ENCODE measurements at places on chromosomes 7 and 10.

- no peak for DNase-seq
Observed at GRCh38 chr10:82092111-82092510, 217.1 kb downstream of the NRG3 start.

DNA sequence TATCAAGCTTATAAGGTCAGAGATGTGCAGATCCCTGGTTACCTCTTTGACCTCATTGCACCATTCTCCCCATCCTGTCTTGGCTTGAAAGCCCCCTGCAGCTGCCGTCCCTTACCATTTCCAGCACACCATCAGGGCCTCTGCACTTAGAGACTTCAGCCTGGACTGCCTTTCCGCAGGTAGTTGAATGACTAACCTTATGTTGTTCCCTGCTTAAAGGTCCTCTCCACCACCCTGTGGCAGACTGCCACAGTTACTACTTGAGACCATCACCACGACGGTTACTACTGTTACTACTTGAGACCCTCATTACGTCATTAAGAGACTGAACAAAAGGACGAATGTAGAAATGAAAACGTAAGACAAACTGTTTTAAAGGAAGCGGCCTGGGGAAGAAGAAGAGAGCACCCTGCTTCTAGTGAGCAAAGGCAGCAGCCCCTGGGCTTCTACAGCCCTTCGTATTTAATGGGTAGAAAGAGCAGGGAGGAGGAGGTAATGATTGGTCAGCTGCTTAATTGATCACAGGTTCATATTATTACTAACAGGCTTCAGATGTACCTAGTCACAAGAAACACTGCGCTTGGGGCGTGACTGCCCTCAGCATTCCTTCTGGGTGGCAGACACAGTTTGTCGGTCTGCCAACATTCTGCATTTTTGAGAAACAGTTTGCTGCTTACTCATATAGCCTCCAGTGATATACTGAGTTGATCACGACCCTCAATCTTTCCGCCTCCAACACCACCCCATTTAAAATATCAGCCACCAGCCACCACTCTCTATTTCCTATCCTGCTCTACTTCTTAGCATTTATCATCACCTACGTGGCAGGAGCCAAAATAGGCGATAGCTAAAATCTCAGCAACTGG, 74.1 kb upstream of the PARD3 start:
- DNase-seq, result no peak

GRCh38 chr7:123783820-123784219, 35.0 kb upstream of the WASL start:
- no peak for DNase-seq

- DNase-seq, result peak; percentile 42
Observed at GRCh38 chr7:105387508-105388355, 989 bp downstream of the SRPK2 start.

- DNase-seq, result no peak
Observed at GRCh38 chr10:5904227-5904626, 14.2 kb downstream of the FBH1 start.

DNA sequence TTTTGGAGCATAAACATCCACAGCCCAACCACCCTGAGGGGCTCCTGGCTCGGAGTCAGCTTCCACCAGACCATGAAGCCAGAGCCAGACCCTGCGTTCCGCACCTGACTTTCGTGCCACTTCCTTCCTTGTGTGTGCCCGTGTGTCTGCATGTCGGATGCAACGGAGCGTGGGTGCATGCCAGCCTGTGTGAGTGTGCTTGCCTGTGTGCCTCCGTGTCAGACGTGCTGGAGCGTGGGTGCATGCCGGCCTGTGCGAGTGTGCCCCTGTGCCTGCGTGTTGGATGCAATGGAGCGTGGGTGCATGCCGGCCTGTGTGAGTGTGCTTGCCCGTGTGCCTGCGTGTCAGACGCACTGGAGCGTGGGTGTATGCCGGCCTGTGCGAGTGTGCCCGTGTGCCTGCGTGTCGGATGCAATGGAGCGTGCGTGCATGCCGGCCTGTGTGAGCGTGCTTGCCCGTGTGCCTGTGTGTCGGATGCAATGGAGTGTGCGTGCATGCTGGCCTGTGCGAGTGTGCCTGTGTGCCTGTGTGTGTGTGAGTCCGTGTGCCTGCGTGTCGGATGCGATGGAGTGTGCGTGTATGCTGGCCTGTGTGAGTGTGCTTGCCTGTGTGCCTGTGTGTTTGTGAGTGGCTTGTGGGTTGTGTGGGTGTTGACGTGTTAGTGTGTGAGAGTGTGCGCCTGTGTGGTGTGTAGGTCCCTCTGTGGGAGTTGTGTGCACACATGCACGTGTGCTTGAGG, 28.1 kb upstream of the KNDC1 start:
- no peak for DNase-seq

- peak; percentile 97 for DNase-seq
Observed at GRCh38 chr7:40221836-40222235, 87.0 kb downstream of the SUGCT start.

DNA sequence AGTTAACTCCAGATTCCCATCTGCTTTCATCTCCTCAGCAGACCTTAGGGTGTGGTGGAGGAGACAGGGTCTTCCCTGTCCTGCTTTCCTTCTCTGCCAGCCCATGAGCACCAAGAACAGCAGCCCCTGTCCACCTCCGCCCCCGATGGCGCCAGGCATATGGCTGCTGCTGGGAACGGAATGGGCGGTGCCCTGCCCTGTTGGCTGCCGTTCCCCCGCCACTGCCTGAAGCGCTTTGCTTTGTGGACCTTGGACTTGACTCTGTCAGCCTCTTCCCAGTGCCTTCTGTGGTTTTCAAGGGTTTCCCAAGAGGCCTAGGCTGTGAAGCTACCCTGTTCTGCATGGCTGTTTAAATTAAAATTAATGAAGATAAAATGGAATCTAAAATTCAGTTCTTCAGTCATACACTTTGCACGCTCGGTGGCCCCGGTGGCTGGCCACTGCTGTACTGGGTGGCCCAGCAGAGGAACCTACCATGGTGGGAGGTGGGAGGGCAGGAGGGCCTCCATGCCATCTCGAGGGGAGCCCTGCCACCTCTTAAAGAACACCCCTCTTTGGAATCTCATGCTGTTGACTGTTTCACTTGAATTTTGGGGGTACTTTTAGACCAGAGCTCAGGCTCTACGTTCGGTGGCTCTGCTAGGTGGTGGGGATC, 78.7 kb downstream of the NKX6-2 start:
- no peak for DNase-seq

GRCh38 chr7:7671361-7671760, 30.8 kb downstream of the UMAD1 start:
- DNase-seq, result no peak

- DNase-seq, result no peak
Observed at GRCh38 chr7:14001139-14001538, 11.7 kb upstream of the ETV1 start.

GRCh38 chr10:20672741-20673140, 224.4 kb downstream of the NEBL start:
- no peak for DNase-seq

DNA sequence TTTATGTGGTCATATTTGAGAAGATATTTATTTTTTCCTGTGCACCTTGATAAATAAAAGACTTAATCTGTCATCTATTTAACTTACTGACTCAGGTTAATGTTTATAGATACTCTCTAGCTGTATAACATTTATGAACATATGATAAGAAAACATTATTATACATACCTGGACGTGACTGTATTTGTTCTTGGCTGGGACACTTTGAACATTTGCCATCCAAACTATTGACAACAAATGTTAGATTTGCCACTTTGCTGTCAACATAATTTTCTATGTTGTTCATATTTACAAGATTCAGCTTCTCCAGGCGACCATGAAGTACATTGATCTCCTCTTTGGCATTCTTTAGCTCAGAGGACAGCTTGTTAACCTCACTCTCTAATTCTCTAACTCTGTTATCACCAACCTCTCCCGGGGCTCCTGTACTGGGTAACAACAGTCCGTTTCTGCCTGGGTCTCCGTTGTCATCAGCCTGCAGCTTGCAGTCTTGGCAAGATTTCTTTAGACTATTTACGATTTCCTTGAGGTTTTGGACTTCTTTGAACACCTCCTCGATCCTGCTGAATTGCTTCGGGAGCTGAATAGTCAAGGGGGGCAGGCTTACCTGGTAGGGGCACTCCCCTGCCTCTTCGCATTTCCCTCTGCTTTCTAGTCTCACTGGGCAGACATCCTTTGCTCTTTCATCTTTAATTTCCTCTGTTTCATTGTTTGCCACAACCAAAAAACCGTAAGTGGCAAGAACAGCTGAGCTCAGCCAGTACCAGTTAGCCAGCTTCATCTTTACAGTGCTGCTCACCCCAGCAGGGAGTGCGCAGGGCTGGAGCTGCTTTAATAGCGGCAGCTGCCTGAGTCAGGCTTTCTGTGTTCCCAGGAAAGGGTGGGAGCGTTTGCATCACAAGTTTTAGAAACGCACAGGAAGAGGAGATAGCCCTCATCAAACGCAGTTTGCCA, at the start of gene FGL2:
Gene FGL2 (minus strand): TSS at position 807 of the 954 bp plus-strand sequence. CDS start 26 bp downstream, at position 781.
- peak; percentile 72 for DNase-seq

- no peak for DNase-seq
Observed at GRCh38 chr10:127207081-127207480, 10.7 kb upstream of the INSYN2A start.

DNA sequence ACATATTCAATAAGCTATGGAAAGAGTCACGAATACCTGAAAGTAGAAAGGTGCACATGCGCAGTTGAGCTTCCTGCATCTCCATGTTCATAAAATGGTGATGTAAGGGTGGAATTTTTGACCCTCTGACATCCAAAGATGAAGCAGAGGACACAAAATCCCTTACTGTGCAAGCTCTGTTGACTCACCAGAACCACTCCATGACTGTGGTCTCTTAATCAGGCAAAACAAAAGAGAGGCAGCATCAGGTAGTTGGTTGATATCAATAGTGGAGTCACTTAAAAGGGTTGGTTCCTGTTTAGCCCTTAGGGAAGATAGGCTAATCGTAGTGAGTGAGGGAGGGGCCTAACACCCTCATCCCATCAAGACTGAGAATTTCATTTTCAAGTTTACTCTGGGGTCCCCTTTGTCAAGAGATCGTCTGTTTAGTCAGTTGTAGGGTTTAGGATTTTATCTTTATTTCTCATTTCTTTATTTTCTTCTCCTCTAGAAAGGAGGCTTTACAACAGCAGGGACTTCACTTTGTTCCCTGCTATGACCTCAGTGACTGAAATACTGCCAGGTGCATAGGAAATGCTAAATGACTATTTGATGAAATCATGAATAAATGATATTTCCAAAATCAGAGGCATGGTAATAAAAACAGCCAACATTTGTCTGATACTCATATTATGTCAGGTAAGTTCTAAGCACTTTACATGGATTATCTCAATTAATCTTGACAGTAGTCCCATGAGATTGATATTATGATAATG, 98.1 kb downstream of the CD36 start:
- DNase-seq, result no peak

DNA sequence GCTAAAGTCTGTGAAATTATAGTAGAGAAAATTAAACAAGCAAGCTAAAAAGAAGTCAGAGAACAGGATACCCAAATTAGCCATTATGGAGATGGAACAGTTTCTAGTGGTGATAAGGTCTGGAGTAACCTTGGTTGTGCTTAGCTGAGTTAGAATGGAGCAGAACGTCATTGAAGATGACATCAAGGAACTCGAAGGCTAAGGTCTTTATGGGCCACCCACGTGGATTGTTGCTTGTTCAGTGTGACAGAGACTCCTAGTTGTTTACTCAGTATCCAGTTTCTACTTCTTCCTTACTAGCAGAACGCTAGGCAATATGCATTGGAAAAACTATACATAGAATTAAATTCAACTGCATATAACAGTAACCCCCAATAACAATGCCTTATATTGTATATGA, 39.7 kb downstream of the AHCYL2 start:
- no peak for DNase-seq

- no peak for DNase-seq
Observed at GRCh38 chr10:84406561-84406960, 78.2 kb downstream of the CCSER2 start.

DNA sequence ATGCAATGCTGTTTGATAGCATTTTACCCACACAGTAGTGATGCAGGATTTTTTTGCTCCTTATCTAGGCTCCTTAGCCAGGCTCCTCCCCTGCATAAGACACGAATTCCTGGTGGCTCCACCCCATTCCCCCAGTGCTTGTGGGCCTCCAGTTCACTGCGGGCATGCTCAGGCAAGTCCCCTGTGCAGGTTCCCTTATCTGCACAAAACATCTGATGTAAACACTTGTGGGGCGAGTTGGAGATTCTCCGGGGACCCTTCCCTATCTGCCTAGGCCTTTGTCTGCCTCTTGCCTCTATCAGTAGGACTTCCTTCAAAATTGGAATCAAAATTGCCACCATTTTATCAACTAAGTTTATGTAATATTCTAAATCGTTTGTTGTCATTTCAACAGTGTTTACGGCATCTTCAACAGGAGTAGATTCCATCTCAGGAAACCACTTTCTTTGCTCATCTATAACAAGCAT, 5.4 kb upstream of the STK17A start:
- DNase-seq, result no peak

- DNase-seq, result no peak
Observed at GRCh38 chr7:95897557-95898251, 125.3 kb downstream of the DYNC1I1 start.

DNA sequence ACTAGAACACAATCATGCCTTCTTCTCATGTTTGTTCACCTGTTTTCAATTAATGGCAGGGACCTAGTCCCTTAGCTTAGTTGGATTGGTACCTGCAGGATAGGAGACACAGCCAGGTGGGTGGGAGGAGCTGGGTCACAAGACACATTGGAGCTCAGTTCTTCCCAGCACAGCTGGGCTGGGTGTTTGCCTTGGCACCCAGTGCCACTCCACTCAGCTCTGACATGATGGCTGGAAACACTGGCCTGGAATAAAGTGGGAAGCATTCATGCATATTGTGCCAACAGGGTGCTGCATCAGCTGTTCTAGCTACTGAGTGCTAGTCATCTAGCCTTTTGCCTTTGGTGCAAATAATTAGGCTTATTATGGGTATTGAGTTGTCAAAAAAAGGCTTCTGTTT, 226.1 kb downstream of the PTEN start:
- DNase-seq, result no peak

- DNase-seq, result no peak
Observed at GRCh38 chr10:127872871-127873600, 19.7 kb downstream of the CLRN3 start.

GRCh38 chr7:137990251-137990941, 11.5 kb downstream of the CREB3L2 start:
- DNase-seq, result peak; percentile 93

DNA sequence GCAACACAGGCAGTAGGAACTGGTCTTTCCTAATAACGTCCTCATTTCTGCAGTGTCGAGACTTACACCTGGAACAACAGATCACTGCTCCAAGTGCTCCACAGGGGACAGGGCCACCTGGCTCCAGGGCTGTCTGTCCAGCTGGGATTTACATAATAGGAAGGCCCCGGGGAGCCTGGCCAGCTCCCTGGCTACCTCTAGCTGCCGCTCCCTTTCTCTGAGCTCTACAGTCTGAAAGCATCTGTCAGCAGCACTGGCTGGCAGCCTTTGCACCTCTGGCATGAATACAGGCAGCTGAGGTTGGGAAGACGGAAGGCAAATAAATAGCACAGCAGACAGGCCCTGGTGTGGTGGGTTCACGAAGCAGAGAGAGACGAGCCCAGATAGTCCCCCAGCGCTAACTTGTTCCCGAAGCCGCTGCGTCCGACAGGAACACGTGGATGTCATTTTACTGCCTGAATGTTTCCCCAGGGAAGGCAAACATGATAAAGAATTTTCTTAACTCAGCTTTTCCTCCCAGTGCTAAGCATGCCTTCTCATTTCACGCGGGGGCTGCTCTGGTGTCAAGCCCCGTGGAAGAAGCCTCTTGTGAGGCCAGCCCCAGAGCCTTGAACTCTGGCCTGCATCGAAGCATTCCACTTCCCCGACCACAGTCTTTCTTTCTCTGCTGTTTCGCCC, 105.4 kb downstream of the ITIH5 start:
- DNase-seq, result peak; percentile 43

Data from astrocyte of the spinal cord (primary cell).